ENCODE measurements at places on chromosomes 7 and 10. TPM values are rescaled to one million over a fixed set of nuclear protein-coding genes. Genes with fewer than 3 reads are reported as not detected.

DNA sequence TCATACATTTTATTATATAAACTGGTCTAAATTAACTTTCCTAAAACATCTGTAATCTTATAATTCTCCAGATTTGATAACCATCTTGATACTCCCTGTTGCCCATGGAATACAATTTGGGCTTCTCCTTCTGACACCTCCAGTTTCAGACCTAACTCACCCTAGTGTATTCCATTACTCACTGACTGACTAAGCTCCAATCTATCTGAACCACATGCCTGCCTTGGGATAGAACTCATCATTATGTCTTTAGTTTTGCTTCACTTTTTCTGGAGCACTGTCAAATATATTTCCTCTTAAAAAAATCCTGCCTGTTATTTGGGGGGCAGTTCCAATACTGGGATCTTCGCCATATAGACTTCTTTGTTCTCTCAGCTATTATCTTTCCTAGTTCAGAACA is 4.9 kb upstream of the FOXP2 start:
- H3K27ac ChIP-seq, result no peak overlapping the region
- no peak overlapping the region for H3K4me3 ChIP-seq
- H3K36me3 ChIP-seq, result no peaks in the 10 kb centered on the region

GRCh38 chr10:124316326-124316725 is 102.4 kb downstream of the OAT start:
- no peaks in the 10 kb centered on the region for H3K4me1 ChIP-seq
- no peaks in the 10 kb centered on the region for H3K27me3 ChIP-seq
- H3K36me3 ChIP-seq, result no peaks in the 10 kb centered on the region
- no peak for DNase-seq
- no peak overlapping the region for H3K27ac ChIP-seq

The GIMAP2 gene
- total RNA-seq, result 102 TPM

The AKR1D1 gene
- total RNA-seq, result not detected

The CABCOCO1 gene
- total RNA-seq, result not detected

The TMEM184A gene
- total RNA-seq, result not detected

The TAS2R41 gene
- total RNA-seq, result not detected

All from activated CD4-positive, alpha-beta T cell treated with anti-CD3 and anti-CD28 coated beads, Interleukin-2, amount 10 ng/mL, durations not matched to agents 7 days and 5 days (primary cell).